ENCODE measurements at places on chromosomes 4 and X.

DNA sequence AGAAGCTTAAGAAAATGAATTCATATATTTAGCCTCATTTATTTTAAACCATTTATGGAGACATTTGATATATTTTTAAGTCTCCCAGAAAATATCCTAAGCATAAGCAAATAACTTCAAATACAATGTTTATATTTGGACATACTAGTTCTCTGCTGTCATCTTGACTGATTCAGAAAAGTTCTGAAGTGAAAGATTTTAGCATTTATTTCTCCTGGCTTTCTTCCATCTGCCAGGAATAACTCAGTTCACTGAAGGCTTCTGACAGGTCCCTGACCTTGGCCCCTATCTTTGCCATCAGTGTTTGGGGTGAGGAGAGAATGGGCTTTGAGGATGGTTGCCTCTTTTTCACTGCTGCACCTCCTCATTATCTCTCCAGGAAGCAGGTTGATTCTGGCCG is 115.7 kb downstream of the SLIT2 start:
- DNase-seq, result no peak

- DNase-seq, result no peak
Measured at GRCh38 chr4:106409901-106410889, 41.6 kb upstream of the GIMD1 start.

- DNase-seq, result no peak
Measured at GRCh38 chr4:139054791-139055505, 39.4 kb downstream of the NOCT start.

- DNase-seq, result no peak
Measured at GRCh38 chrX:98379134-98379533, 1495.4 kb downstream of the RPA4 start.

DNA sequence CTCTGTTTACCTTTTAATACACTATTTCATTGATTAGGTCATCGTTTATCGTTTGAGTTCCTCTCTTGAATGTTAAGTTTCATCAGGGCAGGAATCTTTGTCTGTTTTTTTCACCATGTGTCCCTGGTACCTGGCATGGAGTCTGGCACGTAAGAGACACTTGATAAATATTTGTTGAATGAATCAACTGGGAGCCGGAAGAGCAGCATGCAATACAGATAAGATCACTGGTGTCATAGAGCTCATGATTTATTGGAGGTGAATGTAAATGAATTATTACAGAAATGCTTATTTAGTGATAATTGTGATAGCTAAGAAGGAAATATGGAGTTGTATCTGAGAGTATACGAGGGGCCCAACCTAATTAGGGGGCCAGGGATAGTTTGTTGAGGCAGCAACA is 62.8 kb downstream of the UCHL1 start:
- no peak for DNase-seq

DNA sequence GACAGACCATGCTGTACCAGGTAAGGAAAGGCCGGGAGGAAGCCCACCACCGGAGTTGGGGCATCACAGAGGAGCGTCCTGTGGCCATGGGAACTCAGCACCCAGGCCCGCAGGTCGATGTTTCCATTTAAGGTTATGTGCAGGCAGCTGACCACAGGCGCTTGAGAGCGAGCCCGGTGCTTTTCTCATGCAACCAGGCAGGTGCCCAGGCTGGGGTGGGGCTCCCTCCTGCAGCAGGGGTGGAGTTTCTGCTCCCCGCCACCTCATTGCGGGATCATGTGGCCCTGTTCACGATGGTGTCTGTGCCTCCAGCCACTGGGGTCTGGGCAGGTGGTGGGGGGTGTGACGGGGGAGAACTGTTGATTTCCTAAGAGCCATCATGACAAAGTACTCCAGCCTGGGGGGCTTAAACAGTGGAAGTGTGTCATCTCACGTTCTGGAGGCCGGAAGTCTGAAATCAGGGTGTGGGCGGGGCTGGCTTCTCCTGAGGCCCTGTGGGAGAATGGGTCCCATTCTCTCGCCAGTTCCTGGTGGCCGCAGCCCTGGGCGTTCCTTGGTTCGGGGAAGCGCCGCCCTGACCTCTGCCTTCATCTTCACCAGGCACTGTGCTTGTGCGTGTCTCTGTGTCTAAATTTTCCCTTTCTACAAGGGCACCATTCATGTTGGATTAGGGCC is 60.9 kb downstream of the CPZ start:
- no peak for DNase-seq

DNA sequence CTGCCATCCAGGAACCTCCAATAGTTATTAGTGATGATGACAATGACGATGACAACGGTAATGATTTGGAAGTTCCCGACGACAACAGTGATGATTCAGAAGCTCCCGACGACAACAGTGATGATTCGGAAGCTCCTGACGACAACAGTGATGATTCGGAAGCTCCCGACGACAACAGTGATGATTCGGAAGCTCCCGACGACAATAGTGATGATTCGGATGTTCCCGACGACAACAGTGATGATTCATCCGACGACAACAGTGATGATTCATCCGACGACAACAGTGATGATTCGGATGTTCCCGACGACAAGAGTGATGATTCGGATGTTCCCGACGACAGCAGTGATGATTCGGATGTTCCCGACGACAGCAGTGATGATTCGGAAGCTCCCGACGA is 14.7 kb downstream of the CXCR3 start:
- DNase-seq, result no peak

DNA sequence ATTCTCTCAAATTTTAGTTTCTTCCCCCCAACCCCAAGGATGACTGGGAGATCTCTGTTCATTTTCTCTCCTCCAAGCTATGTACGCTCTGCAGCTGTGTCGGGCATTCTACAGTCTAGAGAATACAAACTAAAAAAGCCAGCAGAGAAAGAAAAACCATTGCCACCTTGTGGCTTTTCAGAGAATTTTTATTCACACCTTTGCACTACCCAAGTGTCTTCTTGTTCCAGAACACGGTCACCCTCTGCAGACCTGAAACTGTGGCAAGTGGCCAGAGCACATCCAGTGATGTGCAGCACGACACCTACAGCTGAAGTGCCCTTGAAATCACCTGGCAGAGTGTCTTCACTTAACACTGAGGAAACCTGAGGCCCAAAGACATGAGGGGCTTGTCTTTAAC is 68.6 kb downstream of the CHST7 start:
- DNase-seq, result peak; percentile 46
